ENCODE measurements at places on chromosomes 16 and 17. TPM values are rescaled to one million over a fixed set of nuclear protein-coding genes. Genes with fewer than 3 reads are reported as not detected.

DNA sequence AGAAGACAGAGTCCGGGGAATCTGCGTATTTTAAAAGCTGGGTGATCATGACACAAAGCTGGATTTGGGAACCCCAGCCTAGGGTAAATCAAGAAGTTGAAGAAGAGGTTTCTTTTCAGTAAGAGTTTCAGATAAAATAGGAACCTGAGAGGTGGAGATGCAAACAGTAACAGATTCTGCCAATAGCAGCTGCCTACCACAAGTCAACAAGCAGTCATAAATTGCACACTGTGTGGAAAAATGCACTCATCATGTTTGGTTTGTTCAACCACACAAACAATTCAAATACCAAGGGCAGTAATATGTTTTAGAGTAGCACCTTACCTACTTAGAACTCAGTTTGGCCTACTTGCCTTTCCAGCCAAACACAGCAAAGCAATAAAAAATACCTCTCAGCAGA, 14.0 kb downstream of the MYO1D start:
- no peak for DNase-seq

DNA sequence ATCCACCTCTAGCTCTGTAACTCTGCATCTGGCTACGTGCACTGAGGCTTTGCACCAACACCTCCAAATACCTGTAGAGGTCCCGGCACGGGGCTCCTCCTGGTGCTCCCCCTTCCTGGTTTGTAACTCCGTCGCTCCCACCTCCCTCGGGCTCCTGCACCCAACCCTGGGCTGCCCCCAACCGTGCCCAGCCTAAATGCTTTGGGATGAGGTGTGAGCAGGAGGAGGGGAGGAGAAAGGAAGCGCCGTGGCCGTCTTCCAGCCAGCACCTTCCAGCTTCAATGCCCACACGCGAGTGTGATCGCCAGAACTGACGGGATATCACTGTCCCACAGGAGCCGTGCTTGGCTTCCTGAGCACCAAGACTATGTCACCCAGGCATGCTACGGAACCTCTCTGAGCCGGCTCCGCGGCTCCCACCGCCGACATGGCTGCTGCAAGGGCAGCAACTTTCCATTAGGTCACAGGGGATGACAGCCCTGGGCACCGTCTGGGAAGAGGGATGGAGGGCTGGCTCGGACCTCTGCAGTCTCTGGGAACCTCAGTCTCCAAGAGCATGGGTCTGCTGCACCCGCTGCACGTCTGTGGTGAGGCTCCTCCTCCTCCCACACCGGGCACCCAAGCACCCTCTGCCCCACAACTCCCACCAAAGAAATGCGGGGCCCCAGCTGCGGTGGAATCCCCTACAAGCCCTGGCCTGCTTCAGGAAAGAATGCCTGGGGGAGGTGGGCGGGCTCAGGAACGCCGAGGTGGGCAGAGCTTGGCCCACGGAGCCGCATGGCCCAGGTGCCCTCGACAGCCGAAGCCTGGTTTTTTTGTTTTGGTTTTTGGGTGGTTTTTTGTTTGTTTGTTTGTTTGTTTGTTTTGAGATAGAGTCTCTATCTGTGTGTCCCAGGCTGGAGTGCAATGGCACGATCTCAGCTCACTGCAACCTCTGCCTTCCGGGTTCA, 6.4 kb upstream of the SLC38A10 start:
- no peak for DNase-seq

SLC38A7 gene
- total RNA-seq = 36.1 TPM

DNA sequence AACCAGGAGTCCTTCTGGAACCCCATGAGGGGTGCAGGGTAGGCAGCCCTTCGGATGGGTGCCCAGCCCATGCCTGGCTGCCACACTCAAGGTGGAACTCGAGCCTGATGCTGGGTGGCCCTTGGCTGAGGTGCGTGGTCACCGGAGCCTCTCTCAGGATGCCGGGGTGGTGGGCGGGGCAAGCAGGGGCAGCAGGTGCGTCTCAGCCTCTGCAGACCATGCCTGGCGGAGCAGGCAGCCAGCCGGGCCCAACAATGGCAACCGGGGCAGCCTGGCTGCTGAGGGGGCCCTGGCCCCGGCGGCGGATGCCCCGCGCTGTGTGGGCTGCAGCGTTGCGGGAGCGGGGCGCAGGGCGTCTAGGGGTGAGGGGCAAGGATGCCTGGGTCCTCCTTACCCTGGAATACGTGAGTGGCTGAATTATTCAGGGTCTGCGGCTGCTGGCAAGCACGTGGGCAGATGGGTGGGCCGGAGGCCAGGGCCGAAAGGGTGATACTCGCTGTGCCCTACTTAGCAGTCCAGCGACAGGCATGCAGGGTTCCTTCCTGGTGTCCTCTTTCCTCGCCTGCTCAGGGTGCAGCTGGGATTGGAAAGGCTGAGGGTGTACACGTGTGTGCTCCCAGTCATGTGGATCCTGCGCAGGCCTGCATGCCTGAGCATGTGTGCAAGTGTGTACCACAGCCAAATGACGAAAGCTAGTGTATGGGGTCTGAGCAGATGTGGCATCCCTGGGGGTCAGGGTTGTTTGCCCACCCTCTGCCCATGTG, 14.6 kb downstream of the MYO15A start:
- DNase-seq = no peak

DNA sequence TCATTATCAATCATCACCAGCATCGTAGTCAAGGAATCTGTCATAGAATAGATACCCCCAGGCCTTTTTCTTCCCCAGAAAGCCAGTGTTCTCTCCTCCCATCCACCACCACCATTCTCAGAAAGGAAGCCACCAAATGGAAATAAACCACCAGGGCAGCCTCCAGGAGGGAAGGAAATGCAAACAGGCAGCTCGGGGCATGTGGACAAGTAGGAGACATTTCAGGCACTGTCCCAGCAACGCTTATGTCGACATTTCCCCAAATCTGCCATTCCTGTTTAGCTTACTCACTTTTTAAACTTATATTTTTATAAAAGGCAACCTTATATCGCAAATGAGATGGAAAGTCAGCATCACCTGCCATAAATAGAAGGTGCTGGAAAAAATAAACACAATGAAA, 15.8 kb downstream of the EMP2 start:
- no peak for DNase-seq

VPS35L gene
- 22.4 TPM for total RNA-seq

DNA sequence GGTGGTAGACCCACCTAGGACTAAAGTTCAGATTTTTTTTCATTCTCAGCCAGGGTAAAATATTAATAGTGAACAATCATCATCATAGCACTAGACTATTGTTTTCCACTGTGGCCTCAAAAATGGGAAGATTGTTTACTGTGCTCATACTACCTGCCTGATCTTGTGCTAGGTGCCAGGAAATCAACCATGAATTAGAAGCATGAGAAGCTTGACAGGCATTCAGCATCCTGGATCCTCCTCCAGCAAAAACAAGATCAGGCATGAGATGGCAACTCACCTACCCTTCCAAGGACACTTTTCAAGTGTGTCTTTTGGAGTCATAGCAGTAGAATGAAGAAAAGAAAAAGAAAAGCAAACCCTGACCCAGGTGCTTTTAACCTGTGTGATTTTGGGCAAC, 174.2 kb downstream of the CYLD start:
- DNase-seq = no peak
